ENCODE measurements at places on chromosomes 7 and 10. TPM values are rescaled to one million over a fixed set of nuclear protein-coding genes. Genes with fewer than 3 reads are reported as not detected.

DNA sequence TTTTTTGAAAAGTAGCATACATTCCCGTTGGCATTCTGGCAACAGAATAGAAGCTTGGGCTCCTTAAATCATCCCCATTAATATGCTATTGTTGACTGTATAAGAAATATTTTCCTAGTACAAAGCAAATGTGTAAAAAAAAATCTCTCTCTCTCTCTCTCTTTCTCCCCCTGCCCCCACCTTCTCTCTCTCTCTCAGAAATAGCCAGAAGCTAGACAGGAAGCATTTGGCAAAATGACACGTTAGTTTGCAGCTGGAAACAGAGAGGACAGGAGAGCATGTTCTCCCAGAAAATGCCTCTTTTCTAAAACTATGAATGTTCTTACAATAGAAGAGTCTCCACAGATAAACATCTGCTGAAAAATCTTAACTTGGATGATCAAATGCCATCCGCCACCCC lies 59.6 kb upstream of the AKR1E2 start:
- no peak for DNase-seq

DNA sequence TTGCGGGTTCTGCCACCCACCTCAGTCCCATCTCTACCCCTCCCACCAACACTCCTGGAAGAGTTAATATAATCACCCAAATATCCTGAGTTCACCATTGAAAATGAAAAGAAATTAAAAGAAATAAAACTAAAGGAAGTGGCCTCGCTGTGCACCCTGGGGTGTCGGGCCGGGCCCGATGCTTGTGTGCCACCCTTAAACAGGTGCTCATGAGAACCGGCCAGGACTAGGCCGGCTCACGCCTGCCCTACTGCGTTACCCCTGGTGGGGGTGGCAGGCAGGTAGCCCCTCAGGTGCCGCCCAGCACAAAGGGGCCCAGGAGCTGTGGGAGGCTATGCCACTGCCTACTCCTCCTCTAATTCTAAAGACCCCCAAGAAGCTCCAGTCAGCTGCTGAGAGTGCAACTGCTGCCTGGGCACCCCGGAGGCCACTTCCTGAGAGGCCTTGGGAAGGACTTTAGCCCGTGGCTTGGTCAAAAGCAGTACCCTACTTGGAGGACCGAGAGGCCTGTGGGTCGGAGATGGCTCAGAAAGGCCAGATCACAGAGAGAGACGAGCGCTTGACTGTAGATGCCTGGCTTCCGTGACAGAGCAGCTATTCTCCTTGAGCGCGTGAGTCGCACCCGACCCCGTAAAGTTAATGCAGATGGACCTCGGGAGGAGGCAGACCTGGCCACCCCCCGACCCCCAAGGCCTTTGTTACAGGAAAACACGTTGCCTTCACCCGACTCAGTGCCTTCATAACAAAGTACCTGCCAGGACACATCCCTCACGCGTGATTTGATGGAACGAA lies 51.0 kb upstream of the PPP2R2D start:
- DNase-seq, result no peak

GRCh38 chr7:30303312-30304039 lies 19.1 kb downstream of the ZNRF2 start:
- DNase-seq, result no peak

GRCh38 chr10:28823501-28824075 lies 146.3 kb downstream of the BAMBI start:
- DNase-seq, result no peak

STEAP4 gene
- not detected for polyA plus RNA-seq

Measured in AG04450 (cell line).